ENCODE measurements at places on chromosomes 1 and 21.

- DNase-seq, result no peak
These were observed 123.4 kb downstream of the RIPK4 start for GRCh38 chr21:41643246-41643966.

GRCh38 chr21:34707876-34708325 is 39.1 kb downstream of the CLIC6 start:
- DNase-seq, result no peak

DNA sequence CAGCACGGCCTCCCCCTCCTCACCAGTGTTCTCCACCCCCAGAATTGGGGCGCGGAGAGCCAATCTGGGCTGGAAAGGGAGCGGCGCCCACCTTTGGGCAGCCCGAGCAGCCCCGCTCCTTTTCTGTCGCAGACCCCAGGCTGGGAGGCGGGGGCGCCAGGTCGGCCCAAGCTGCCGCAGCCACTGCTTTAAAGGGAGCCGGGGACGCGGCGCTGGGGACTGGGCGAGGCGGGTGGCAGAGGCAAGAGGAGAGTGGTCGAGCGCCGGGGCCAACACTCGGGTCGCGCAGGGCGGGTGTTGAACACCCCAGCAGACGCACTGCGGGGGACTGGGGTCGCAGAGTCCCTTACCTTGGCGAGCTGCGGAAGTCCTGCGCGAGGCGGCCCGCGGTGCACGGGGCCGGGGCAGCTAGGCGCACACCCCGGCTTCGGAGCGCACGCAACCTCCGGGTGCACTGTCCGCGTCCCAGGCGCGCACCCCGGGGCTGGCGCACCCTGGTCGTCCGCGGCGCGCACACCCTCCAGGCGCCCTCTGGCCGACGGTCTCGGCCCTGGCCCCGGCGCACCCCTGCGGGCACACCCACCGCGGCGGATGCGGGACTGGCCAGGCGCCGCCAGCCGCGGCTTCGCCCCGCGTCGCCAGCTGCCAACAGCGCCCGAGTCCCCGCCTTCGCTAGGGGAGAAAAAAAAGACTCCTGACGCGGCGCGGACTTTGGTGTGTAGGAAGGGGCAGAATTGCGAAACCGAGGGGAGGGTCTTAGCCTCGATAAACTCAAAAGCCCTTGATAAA is at the start of gene KANK4:
Gene KANK4, minus strand, starts transcription at position 679 of the 789 bp plus-strand sequence. CDS start 37,870 bp downstream, outside the sequence.
- DNase-seq, result no peak

GRCh38 chr1:114485286-114485685 is 25.7 kb downstream of the TRIM33 start:
- no peak for DNase-seq

- peak; percentile 49 for DNase-seq
These were observed 8.6 kb downstream of the COL6A1 start for GRCh38 chr21:45990049-45990711.

GRCh38 chr1:66351913-66352312 is 182.0 kb upstream of the SGIP1 start:
- no peak for DNase-seq

DNA sequence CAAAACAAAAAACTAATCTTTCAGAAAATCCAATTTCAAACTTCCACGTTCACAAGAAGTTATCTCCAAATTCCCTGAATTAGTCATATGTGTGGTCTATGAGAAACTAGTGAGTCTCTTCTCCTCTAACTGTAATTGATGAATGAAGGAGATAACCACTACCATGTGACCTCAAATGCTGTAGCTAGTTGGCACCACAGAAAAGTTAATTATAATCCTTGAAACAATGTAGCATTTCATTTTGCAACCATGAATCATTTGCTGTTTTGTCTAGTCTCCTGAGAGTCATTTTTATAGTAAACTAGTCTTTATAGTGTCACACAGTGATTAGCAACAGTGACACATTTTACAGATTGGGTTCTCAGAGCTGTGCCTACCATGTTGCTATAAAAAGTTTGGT is 287.5 kb downstream of the LRRIQ3 start:
- DNase-seq, result no peak

- peak; percentile 73 for DNase-seq
These were observed at the start of gene BRINP2 for GRCh38 chr1:177170756-177171535. TSS of gene BRINP2 (plus strand) at chr1:177170958. CDS start at chr1:177229877, 58,919 bp downstream.

DNA sequence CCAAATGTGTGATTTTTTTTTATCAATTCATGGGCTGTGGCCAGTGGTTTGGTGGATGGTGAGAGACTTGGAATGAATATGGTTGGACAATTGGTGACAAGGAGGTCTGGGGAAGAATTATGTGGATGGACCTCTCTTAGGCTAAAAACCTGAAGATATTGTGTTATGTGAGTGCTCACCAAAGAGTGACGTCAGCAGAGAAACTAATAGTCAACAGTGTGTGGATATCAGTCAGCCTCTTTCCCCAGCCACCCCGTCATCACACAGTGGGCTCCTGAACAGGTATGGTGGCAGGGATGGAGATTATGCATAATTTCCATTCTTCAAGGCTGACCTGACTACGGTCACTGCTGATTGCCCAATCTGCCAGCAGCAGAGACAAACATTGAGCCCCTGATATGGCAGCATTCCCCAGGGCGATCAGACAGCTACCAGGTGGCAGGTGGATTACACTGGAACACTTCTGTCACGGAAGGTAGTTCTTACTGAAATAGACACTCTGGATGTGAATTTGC is 9.2 kb upstream of the OR2G2 start:
- no peak for DNase-seq

All from psoas muscle (tissue), 8 donors.